ENCODE measurements at places on chromosomes 4 and X. TPM values are rescaled to one million over a fixed set of nuclear protein-coding genes. Genes with fewer than 3 reads are reported as not detected.
A peak's percentile ranks its signal among the peaks of the same experiment; 100 is the strongest.

Gene MAGED4B
- not detected for total RNA-seq

Gene ADH1C
- not detected for total RNA-seq

Gene KCNE5
- 1.4 TPM for total RNA-seq

Gene CCNB3
- total RNA-seq: 0.68 TPM

DNA sequence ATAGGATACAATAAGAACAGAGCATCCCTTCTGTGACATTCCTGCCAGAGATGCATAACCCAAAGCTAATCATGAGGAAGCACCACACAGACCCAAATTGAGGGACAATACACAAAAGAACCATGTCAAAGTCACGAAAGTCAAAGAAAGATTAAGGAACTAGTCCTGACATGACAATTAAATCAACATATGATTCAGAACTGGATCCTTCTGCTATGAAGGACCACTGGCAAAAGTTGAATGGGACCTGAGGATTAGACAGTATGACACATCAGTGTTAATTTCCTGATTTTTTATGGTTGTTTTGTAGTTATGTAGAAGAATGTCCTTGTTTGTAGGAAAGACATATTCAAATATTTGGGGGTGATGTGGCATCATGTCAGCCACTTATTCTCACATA, 13.9 kb downstream of the ACOT9 start:
- no peak overlapping the region for H3K27ac ChIP-seq
- peaks cover 45% of the 10 kb centered on the region for H3K27me3 ChIP-seq

- H3K27me3 ChIP-seq: peaks cover 2% of the 10 kb centered on the region
- no peaks in the 10 kb centered on the region for H3K36me3 ChIP-seq
- no peaks in the 10 kb centered on the region for H3K4me1 ChIP-seq
- H3K4me3 ChIP-seq: no peak overlapping the region
- peak; percentile 85 for DNase-seq
These were observed 76.5 kb downstream of the PSAPL1 start for GRCh38 chr4:7358100-7358735.

DNA sequence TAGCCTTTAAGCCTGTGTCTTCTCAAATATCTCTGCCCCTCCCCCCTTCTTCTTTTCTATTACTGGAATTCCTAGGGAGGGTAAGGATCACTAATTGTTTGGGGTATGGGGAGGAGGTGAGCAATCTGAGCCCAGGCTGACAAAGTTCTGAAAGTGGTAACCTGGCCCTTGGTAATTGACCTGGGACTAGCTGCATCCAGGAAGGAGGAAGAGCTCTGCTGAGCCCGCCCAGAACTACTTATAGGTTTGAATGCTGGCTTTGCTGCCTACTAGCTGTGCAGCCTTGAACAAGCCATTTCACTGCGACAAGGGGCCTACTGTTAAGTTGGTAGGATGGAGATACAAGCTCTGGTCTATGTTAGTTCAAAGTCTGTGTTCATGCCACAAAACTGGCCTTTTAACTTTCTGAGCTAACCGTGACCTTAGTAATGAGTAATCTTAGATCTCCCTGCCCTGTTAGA, 37.8 kb downstream of the DGKK start:
- H3K4me3 ChIP-seq: no peak overlapping the region
- peaks cover 66% of the 10 kb centered on the region for H3K27me3 ChIP-seq
- H3K36me3 ChIP-seq: no peaks in the 10 kb centered on the region
- no peak for DNase-seq
- no peak overlapping the region for H3K27ac ChIP-seq
- H3K4me1 ChIP-seq: no peaks in the 10 kb centered on the region

DNA sequence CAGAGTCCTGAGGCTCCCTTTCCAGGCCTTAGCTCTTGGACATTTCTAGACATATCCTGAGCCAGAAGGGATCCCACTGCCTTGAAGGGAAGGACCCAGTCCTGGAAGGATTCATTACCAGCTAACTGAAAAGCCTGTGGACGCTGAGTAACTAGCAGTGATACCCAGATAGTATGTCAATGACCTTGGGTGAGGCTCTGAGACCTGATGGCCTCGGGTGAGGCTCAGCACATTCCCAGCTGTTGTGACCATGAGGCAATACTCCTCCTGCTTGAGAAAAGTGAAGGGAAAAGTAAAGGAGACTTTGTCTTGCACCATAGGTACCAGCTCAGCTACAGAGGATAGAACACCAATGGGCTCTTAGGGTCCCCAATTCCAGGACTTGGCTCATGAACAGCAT, 268.1 kb downstream of the DKK2 start:
- no peaks in the 10 kb centered on the region for H3K36me3 ChIP-seq
- DNase-seq: no peak
- H3K27me3 ChIP-seq: no peaks in the 10 kb centered on the region
- H3K4me1 ChIP-seq: no peaks in the 10 kb centered on the region
- H3K4me3 ChIP-seq: no peak overlapping the region

GRCh38 chr4:36187723-36188333, 56.5 kb downstream of the ARAP2 start:
- peak; percentile 42 for DNase-seq
- H3K27ac ChIP-seq: no peak overlapping the region
- no peak overlapping the region for H3K4me3 ChIP-seq
- peaks cover 5% of the 10 kb centered on the region for H3K36me3 ChIP-seq

GRCh38 chrX:101408532-101408841, 465 bp downstream of the HNRNPH2 start:
- H3K4me1 ChIP-seq: peaks cover 6% of the 10 kb centered on the region
- H3K27ac ChIP-seq: peak overlapping the region; percentile 91
- peaks cover 29% of the 10 kb centered on the region for H3K27me3 ChIP-seq
- no peak for DNase-seq
- H3K36me3 ChIP-seq: peaks cover 37% of the 10 kb centered on the region

DNA sequence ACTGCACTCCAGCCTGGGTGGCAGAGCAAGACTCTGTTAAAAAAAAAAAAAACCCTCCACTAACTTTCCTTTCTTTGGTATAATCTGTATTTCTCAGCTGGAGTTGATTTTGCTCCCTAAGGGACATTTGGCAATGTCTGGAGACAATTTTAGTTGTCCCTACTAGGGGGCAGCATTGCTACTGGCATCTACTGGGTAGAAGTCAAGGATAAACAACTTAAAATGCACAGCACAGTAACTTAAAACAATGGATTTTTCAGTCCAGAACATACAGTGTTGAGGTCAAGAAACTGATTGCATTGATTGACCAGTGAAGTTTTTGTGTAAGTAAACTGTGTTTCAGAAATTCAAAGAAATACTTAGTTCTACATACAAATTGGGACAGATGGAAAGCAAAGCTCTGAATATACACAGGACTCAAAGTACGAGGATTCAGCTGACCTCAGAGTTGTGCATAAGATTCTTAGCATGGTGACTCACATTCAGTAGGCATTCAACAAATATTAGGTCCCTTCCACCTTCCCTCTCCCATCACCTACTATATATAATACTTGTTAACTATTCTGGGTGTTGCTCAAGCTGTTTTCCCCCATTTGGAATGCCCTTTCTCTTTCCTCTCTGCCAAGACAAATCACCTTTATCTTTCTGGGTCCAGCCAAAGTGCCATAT, 8.8 kb downstream of the DDX53 start:
- H3K4me3 ChIP-seq: no peak overlapping the region
- peak; percentile 54 for DNase-seq
- H3K27me3 ChIP-seq: peaks cover 28% of the 10 kb centered on the region
- no peak overlapping the region for H3K27ac ChIP-seq

DNA sequence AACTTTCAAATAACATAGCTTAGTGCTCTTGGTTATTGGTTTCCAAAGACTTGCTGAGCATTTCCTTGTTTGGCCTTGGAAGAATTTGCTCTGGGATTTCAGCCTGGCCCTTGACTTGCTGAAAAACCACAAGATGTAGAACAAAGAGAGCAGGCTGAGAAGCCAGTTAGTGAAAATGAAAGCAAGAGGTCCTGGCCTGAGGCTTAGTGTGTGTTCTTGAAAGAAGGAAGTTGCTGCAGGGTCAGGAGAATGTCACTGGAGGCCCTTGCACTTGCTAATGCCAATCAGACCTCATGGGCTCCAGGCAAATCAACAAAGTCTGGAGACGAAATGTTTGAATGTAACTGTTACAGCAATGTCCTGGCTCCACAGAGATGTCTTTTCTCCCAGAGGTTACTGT, 79.4 kb downstream of the SYNPO2 start:
- no peak overlapping the region for H3K4me3 ChIP-seq
- peak overlapping the region; percentile 74 for H3K27ac ChIP-seq
- H3K27me3 ChIP-seq: no peaks in the 10 kb centered on the region
- DNase-seq: peak; percentile 60
- H3K4me1 ChIP-seq: peaks cover 15% of the 10 kb centered on the region

DNA sequence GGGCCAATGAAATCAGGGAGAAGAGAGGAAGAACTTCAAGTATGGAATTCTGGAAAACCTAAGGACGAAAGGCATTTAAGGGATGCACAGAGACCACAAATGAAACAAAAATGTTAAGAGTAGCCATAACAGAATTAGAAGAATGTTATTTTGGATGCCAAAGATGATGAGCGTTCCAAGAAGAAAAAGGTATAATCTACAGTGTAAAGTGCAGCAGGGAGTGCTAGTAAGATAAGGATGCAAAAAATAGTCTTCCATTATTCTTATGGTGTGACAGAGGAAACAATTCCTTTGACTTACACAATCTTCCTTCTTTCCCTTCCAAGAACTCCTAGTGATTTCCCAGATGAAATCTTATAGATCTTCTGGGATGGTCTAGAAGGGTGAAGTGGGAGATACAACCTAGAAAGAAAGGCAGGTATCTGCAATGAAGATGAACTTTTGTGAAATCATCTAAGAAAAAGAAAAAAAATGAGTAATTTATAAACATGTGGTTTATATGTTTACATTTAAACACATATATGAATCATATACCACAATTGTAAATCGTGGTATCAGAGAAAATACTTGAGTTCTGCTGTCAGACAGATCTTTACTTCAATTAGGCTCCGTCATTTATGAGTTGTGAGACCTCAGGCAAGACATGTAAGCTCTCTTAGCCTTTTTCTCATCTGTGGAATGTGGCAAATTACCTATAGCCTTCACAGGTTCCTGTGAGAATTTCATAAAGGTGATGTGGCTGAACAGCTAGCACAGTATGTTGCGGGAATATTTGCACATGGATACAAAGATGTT, 8.1 kb downstream of the MORF4L2 start:
- H3K27ac ChIP-seq: no peak overlapping the region
- no peaks in the 10 kb centered on the region for H3K4me1 ChIP-seq
- H3K36me3 ChIP-seq: peaks cover 93% of the 10 kb centered on the region

DNA sequence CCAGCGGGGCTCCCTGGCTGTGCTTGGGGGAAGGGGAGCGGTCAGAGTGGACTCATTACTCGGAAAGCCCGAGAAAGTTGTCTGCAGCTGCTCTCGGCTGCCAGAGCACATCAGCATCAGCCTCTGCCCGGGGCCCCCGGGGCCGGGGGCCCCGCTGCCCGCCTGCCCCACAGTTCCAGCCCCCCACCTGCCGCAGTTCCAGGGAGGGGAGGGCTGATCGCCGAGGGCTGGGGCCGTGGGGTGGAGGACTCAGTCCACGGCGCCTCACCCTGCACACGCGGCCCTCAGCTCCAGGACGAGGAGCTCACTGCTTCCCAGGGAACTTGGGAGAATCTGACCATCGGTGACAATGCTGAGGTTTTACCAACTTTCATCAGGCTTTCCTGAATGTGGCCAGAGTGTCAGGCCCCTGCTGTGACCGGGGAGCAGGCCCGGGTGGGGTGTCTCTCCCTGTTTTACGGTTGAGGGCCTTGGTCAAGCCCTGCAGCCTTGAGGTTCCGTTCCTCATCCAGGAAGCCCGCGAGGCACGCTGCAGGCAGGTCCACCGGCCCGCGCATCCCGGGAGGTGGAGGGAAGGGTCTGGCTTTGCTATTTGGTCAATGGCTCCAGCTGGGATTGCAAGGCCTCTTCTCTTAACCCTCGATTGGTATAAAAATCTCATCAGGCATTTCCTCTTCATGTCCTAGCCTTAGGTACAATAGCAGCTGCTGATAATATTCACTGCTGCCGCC, 57.2 kb downstream of the CPZ start:
- H3K4me1 ChIP-seq: no peaks in the 10 kb centered on the region
- no peak for DNase-seq
- no peak overlapping the region for H3K4me3 ChIP-seq
- no peak overlapping the region for H3K27ac ChIP-seq
- no peaks in the 10 kb centered on the region for H3K27me3 ChIP-seq

GRCh38 chr4:23455456-23456158, 434.2 kb downstream of the PPARGC1A start:
- no peaks in the 10 kb centered on the region for H3K27me3 ChIP-seq
- H3K4me1 ChIP-seq: peaks cover 6% of the 10 kb centered on the region
- H3K27ac ChIP-seq: no peak overlapping the region
- DNase-seq: peak; percentile 45

DNA sequence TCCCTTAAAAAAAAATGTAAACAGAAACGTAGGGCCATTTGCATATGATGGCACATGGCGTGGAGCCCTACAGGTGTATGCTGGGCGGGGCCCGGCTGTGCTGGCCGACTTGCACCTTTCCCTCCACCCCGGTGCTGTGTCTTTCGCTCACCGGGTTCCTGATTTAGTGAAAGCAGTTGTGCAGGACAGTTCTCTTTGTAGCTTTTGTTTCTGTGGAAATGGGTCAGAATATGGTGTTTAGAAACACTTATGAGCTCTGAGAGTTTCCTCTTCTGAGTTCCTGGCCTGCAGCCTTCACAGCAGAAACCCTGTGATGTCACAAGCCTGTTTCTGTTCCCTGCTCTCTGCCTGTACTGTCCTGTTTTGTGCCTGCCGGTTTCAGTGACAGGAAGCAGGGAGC, 22.5 kb upstream of the MSANTD1 start:
- H3K27me3 ChIP-seq: no peaks in the 10 kb centered on the region
- no peak overlapping the region for H3K4me3 ChIP-seq
- DNase-seq: no peak
- no peaks in the 10 kb centered on the region for H3K4me1 ChIP-seq
- no peak overlapping the region for H3K27ac ChIP-seq

DNA sequence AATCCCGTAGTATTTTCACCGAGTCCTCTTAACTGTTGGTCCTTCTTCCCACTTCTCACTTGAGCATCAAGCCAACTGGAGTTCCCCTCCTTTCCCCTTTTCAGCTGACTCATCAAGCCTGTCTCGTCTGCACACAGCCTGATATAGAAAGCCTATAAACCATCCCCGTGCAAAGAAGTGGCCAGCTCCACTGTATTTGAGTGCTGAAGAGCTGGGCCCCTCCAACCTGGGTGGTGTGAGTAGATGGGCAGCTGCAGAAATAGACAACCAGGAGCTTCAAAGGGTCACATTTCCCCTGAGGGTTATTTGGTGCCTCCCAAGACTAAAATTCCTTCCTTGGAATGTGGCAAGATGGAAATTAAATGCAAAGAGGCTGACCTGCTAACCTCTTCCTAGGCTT, 199.7 kb downstream of the HS6ST2 start:
- no peak for DNase-seq
- H3K27me3 ChIP-seq: peaks cover 59% of the 10 kb centered on the region
- no peak overlapping the region for H3K4me3 ChIP-seq
- H3K4me1 ChIP-seq: no peaks in the 10 kb centered on the region

GRCh38 chrX:49260221-49260985, 4.1 kb downstream of the FOXP3 start:
- no peak overlapping the region for H3K27ac ChIP-seq
- H3K36me3 ChIP-seq: no peaks in the 10 kb centered on the region
- H3K27me3 ChIP-seq: no peaks in the 10 kb centered on the region
- DNase-seq: no peak
- H3K4me1 ChIP-seq: no peaks in the 10 kb centered on the region
